Small intestine (tissue), 16 donors: ENCODE measurements at places on chromosomes 16 and 17. TPM values are rescaled to one million over a fixed set of nuclear protein-coding genes. Genes with fewer than 3 reads are reported as not detected.

- no peak overlapping the region for H3K4me3 ChIP-seq
- no peak overlapping the region for H3K27ac ChIP-seq
- no peaks in the 10 kb centered on the region for H3K4me1 ChIP-seq
- H3K36me3 ChIP-seq, result no peaks in the 10 kb centered on the region
Measured at GRCh38 chr17:69954241-69954925, 120.6 kb upstream of the KCNJ16 start.

Gene KRT13
- 10.3 TPM for polyA plus RNA-seq

Gene PIRT
- 10.8 TPM for polyA plus RNA-seq

DNA sequence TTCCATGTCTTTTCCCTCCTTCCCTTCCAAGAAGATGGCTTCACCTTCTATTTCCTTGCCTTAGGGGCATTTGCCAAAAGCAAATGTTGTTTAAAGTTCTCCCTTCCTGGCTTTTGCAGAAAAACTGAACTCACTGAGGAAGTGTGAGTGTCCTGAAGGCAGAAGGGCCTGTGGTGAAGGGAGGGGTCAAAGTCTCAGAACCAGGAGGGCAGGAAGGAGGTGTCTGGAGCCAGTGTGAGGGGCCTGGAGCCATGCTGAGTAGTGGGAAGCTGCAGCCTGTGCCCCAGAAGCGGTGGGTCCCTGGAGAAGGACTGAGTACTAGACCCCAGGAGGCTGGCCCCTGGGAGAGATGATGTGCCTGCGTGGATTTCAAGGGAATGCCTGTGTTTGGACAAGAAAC, 23.8 kb upstream of the SUPT4H1 start:
- peaks cover 12% of the 10 kb centered on the region for H3K4me1 ChIP-seq
- no peaks in the 10 kb centered on the region for H3K36me3 ChIP-seq
- DNase-seq, result peak; percentile 54
- no peak overlapping the region for H3K4me3 ChIP-seq
- H3K27ac ChIP-seq, result peak overlapping the region; percentile 64

- no peak overlapping the region for H3K4me3 ChIP-seq
- H3K36me3 ChIP-seq, result no peaks in the 10 kb centered on the region
- DNase-seq, result no peak
- no peak overlapping the region for H3K27ac ChIP-seq
Measured at GRCh38 chr16:26787924-26788323, 278.8 kb upstream of the C16orf82 start.

Gene TPSG1
- 3.3 TPM for polyA plus RNA-seq

Gene PIK3R6
- polyA plus RNA-seq, result 1.9 TPM

- no peak overlapping the region for H3K27ac ChIP-seq
- no peaks in the 10 kb centered on the region for H3K27me3 ChIP-seq
- no peaks in the 10 kb centered on the region for H3K36me3 ChIP-seq
- H3K4me1 ChIP-seq, result no peaks in the 10 kb centered on the region
Measured at GRCh38 chr16:11030990-11031510, 86.7 kb downstream of the CLEC16A start.

DNA sequence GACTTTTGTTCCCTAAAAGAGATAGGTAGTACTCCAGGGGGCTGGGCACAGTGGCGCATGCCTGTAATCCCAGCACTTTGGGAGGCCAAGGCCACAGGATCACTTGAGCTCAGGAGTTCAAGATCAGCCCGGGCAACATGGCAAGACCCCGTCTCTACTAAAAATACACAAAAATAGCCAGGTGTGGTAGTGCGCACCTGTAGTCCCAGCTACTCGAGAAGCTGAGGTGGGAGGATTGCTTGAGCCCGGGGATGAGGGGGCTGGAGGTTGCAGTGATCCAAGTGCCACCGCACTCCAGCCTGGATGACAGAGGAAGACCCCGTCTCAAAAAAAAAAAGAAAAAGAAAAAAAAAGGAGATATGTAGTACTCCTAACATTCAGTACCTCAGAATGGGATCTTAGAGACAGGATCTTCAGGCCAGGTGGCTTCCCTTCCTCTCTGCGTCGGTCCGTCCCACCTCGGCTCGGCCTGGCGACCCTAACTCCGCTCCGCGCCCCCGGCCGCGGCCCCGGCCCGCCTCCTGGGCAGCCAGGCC, 89.6 kb downstream of the CDC27 start:
- H3K27ac ChIP-seq, result no peak overlapping the region
- H3K36me3 ChIP-seq, result no peaks in the 10 kb centered on the region
- peak overlapping the region; percentile 94 for H3K4me3 ChIP-seq
- DNase-seq, result no peak
- no peaks in the 10 kb centered on the region for H3K4me1 ChIP-seq

DNA sequence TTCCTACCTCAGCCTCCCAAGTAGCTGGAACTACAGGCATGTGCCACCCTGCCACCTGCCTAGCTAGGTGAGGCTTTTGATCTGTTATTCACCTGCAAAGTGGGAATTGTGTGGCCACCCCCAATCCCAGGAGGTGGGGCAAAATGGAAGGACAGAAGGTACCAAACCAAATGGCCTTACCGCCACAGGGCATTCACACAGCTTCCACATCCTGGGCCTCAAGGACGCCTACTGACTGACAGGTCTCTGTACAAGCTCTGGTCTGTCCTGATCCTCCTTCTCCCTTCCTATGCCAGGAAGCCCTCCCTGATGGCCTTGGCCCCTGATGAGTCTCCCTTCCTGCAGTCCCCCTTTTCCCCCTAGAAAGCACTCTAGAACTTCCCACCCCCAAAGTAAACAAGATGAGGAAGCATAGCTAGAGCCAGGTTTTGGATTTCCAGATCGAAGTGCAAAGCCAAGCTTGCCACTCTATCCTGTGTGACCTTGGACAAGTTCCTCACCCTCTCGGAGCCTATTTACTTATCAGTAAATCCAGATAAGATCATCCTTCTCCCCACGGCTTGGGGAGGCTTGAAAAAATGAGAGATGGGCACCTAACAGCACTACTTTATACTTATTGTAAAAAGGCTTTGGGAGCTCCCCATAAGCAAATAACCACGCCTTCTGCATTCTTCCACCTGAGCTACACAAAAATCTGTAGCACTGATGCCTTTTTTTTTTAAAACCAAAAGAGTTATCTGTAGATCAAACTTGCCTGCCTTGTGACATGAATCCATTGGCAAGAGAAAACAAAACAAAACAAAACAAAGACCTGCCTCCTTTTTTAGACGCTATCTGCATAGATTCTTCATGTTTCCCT, 4.5 kb downstream of the PLLP start:
- DNase-seq, result peak; percentile 81
- H3K27ac ChIP-seq, result peak overlapping the region; percentile 67
- H3K36me3 ChIP-seq, result no peaks in the 10 kb centered on the region
- no peaks in the 10 kb centered on the region for H3K27me3 ChIP-seq
- no peak overlapping the region for H3K4me3 ChIP-seq

Gene TEKT5
- 0.25 TPM for polyA plus RNA-seq

Gene MYH3
- 40.0 TPM for polyA plus RNA-seq

Gene BRIP1
- polyA plus RNA-seq, result 0.67 TPM

DNA sequence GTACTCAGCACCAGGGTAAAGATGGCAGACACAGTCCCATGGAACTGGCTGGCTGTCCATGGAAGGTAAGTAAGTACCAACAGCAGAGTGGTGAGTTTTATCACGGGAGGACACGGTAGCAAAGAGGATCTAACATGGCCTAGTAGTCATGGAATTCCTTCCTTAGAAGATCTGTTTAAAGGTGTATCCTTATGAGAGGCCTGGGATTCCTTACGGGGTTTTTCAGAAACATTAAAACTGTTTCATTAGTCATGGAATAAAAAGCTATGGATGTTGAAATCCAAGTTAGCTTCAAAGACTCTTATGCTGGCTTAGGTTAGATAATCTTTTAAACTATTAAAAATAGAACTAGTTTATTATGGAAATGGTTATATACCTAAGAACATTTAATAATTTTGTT, 7.4 kb downstream of the FTO start:
- H3K36me3 ChIP-seq, result no peaks in the 10 kb centered on the region
- DNase-seq, result no peak
- H3K27ac ChIP-seq, result no peak overlapping the region
- H3K27me3 ChIP-seq, result no peaks in the 10 kb centered on the region
- H3K4me3 ChIP-seq, result no peak overlapping the region

DNA sequence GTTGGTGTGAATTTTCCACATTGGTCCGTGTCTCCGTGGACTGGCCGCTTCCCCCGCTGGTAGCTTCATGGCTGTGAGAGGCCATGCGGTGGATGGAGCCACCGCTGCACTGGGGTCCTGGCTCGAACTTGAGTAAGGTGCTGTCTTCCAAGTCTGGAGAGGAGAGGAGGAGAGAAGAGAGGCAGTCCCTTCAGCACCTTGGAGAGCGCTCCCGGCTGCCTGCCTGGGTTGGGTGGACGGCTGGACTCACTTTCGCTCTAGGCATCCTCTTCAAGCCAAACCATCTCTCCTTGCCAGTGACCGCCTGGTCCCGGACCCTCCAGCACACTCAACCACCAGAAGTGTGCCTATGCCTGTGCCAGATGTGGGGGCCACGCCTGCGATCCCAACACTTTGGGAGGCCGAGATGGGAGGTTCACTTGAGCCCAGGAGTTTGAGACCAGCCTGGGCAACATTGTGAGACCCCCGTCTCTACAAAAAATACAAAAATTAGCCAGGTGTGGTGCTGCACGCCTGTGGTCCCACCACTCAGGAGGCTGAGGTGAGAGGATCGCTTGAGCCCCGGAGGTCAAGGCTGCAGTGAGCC, 6.2 kb downstream of the JPH3 start:
- peaks cover 18% of the 10 kb centered on the region for H3K27me3 ChIP-seq
- H3K4me3 ChIP-seq, result no peak overlapping the region
- peak; percentile 72 for DNase-seq
- H3K36me3 ChIP-seq, result no peaks in the 10 kb centered on the region
- H3K27ac ChIP-seq, result no peak overlapping the region

DNA sequence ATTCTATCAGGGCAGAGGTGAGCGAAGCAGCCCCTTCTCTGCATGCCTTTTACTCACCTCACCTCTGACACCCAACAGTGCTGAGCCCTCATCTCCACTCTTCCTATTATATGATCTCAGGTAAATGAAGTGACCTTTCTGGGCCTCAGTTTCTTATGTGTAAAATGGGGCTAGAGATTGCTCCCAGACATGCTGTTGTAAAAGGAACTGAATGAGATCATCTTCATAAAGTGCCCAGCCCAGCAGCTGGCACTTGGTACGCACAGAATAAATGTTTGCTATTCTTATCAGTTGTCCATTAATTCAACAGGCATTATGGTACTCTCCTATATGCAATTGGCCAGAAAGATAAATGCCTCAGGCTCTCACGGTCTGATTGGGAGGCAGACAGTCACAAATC, 4.5 kb upstream of the GALK1 start:
- peaks cover 45% of the 10 kb centered on the region for H3K4me1 ChIP-seq
- H3K27me3 ChIP-seq, result no peaks in the 10 kb centered on the region
- peak overlapping the region; percentile 63 for H3K27ac ChIP-seq
- no peak overlapping the region for H3K4me3 ChIP-seq

- H3K36me3 ChIP-seq, result peaks cover 60% of the 10 kb centered on the region
- H3K27me3 ChIP-seq, result no peaks in the 10 kb centered on the region
- peaks cover 13% of the 10 kb centered on the region for H3K4me1 ChIP-seq
- no peak for DNase-seq
- no peak overlapping the region for H3K27ac ChIP-seq
Measured at GRCh38 chr16:57432989-57433388, 14.2 kb downstream of the CIAPIN1 start.

DNA sequence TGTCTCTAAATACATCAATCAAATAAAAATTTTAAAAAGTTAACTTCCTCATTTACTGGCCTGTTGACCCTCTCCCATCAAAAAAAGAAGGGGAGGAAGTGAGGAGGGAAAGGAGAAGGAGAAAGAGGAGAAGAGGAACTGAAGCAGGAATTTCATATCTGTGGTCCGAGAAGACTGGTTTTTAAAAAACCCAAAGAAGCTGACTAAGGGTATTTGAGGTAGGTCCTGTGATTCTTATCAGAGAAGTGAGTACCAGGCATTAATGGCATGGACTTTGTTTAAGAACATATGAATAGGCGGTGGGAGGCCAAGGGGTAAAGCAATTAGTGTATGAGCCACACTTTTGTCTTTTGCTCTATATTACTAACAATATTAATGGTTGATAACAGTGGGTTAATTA, 2.0 kb downstream of the SLC46A1 start:
- H3K27ac ChIP-seq, result peak overlapping the region; percentile 28
- H3K27me3 ChIP-seq, result no peaks in the 10 kb centered on the region
- DNase-seq, result peak; percentile 76
- no peak overlapping the region for H3K4me3 ChIP-seq
- peaks cover 50% of the 10 kb centered on the region for H3K36me3 ChIP-seq

DNA sequence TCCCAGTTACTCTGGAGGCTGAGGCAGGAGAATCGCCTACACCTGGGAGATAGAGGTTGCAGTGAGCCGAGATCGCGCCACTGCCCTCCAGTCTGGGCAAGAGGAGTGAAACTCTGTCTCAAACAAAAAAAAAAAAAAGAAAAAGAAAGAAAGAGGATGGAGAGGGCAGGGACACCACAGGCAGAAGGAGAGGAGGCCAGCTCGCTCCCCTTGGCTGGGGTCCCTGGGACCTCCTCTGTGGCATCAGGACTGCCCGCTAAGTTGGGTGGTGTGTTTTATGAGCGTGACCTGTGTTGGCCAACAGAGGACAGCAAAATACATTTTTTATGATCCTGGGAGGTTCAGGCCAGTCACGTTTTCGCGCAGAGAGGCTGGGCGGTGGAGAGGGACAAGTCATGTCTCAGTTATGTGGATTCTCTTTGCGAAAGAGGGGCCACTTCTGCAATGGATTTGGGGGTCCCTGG, 229.6 kb downstream of the MRTFB start:
- H3K36me3 ChIP-seq, result no peaks in the 10 kb centered on the region
- no peak overlapping the region for H3K4me3 ChIP-seq
- H3K27me3 ChIP-seq, result peaks cover 3% of the 10 kb centered on the region
- peak; percentile 48 for DNase-seq
- H3K4me1 ChIP-seq, result peaks cover 2% of the 10 kb centered on the region
- H3K27ac ChIP-seq, result no peak overlapping the region

DNA sequence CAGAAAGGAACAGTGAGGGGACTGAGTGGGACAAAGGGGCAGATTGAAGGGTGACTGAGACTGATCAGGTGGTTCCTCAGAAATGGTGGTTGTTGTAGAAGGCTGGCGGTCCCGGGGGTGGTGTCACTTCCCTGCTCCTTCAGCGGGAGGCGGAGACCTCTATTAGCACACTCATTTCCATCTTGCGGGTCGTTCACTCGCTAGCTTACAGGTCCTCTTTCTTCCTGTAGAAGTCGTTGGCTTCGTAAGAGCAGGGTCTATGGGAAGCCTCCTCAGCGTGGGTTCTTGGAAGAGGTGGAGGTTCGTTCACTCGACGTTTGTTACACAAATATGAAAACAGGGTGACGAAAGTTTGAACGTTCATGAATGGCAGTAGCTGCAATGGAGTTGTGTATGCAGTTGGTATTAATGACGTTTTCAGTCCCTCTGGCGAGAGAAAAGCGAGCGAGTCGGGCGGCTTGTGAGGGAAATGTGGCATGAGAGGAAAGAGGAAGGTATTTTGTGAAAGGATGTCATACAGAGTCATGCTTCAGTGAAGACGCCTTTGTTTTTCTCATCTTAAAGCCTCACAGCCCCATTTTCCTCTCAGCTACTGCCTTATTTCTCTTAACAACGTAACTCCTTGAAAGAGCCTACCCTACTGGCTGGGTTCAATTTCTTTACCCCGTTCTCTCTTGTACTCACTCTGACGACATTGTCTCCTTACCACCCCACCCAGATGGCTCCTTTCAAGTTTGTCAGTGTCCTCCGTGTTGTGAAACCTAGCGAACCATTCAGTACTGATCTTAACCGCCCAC, 667 bp downstream of the EFCAB13 start:
- no peaks in the 10 kb centered on the region for H3K4me1 ChIP-seq
- H3K27ac ChIP-seq, result peak overlapping the region; percentile 99
- no peaks in the 10 kb centered on the region for H3K27me3 ChIP-seq
- H3K36me3 ChIP-seq, result no peaks in the 10 kb centered on the region

Gene MEFV
- not detected for polyA plus RNA-seq

Gene C17orf78
- polyA plus RNA-seq, result 34.0 TPM
